ENCODE measurements at places on chromosomes 6 and 20. TPM values are rescaled to one million over a fixed set of nuclear protein-coding genes. Genes with fewer than 3 reads are reported as not detected.

DNA sequence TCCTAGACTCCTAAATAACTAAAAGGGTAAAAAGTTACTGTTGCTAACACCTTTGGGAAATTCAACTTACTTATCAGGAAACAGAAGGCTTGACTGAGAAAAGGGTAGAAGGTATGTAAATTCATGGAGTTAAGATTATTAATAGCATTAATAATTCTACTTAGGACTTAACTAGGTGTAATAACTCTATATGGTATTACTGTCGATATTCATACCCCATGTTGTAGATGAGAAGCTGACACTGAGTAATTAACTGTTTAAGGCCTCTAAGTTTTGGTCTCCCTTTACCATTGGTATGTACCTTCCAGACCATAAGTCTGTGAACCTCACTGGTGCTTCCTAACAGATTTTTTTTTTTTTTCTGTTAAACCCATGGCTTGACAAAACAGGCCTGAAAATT, 15.4 kb downstream of the GLO1 start:
- H3K4me1 ChIP-seq, result no peaks in the 10 kb centered on the region
- no peak overlapping the region for H3K4me3 ChIP-seq
- DNase-seq, result no peak
- H3K27me3 ChIP-seq, result no peaks in the 10 kb centered on the region

DNA sequence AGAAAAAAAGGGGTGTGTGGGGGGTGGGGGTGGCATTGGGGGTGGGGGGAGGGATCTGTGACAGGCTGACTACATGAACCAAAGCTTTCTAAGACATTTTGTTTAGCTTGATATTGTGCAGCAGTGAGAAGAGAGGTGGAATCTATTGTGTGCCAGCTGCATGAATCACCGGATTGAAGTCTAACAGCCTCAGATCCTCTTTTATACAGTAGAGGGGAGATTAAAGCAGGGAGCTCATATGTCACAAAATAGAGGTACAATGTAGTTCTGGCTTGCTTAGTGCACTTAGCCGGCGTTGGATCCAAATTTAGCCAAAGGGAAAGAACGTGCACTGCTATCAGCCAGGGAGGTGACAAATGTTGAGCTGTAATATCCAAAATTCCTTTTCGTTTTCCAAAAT, 404.2 kb upstream of the CITED2 start:
- no peak for DNase-seq
- H3K4me1 ChIP-seq, result no peaks in the 10 kb centered on the region
- H3K27me3 ChIP-seq, result no peaks in the 10 kb centered on the region
- H3K36me3 ChIP-seq, result no peaks in the 10 kb centered on the region

- no peaks in the 10 kb centered on the region for H3K27me3 ChIP-seq
- no peak for DNase-seq
- H3K4me3 ChIP-seq, result no peak overlapping the region
Observed at GRCh38 chr6:37602346-37602745, 95.3 kb downstream of the MDGA1 start.

- H3K27ac ChIP-seq, result no peak overlapping the region
- no peaks in the 10 kb centered on the region for H3K27me3 ChIP-seq
- no peak overlapping the region for H3K4me3 ChIP-seq
- no peaks in the 10 kb centered on the region for H3K4me1 ChIP-seq
- H3K36me3 ChIP-seq, result no peaks in the 10 kb centered on the region
Observed at GRCh38 chr6:168496997-168497331, 56.0 kb downstream of the SMOC2 start.

GRCh38 chr6:11215773-11216172, 16.7 kb downstream of the NEDD9 start:
- no peak overlapping the region for H3K27ac ChIP-seq
- H3K36me3 ChIP-seq, result peaks cover 5% of the 10 kb centered on the region
- H3K4me1 ChIP-seq, result peaks cover 32% of the 10 kb centered on the region
- no peaks in the 10 kb centered on the region for H3K27me3 ChIP-seq
- H3K4me3 ChIP-seq, result no peak overlapping the region

- no peaks in the 10 kb centered on the region for H3K4me1 ChIP-seq
- peak overlapping the region; percentile 4 for H3K27ac ChIP-seq
- no peak overlapping the region for H3K4me3 ChIP-seq
- no peaks in the 10 kb centered on the region for H3K36me3 ChIP-seq
- H3K27me3 ChIP-seq, result no peaks in the 10 kb centered on the region
Observed at GRCh38 chr6:106194949-106195921, 109.1 kb downstream of the PRDM1 start.

GRCh38 chr6:89311853-89312531, 3.1 kb downstream of the GABRR2 start:
- H3K36me3 ChIP-seq, result no peaks in the 10 kb centered on the region
- DNase-seq, result peak; percentile 56
- H3K4me1 ChIP-seq, result peaks cover 10% of the 10 kb centered on the region
- H3K4me3 ChIP-seq, result no peak overlapping the region
- peak overlapping the region; percentile 32 for H3K27ac ChIP-seq
- no peaks in the 10 kb centered on the region for H3K27me3 ChIP-seq

DNA sequence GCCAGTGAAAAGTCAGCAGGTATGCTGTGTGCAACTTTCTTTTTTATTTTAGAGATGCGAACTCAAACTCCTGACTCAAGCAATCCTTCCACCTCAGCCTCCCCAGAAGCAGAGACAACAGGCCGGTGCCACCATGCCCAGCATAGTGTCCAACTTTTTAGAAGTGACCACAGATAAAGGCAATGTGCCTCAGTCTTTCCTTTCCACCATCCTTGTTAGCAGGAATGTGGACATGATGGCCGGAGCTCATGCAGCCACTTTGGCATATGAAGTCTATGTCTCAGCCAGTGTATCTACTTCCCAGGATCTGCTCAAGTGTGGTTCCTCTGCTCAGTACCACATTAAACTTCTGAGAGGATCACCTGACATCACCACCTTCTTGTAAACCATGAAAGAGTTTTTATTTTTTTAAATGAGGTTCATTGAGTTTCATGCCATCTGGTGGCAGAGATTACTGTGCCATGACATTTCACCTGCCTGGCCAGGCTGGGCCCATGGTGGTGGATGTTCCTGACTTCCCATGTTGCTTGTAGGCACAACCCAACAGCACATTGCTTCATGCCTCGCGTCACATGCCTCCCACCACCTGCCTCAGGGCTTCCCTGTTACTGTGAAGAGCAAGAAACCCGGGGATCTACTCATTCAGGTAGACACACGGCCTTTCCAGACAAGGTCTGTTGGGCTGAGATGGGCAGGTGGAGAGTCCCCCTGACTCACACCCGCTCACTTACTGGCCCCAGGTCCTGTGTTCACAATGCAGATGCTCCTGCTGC, 216.5 kb downstream of the LY86 start:
- no peaks in the 10 kb centered on the region for H3K27me3 ChIP-seq
- no peaks in the 10 kb centered on the region for H3K36me3 ChIP-seq
- no peaks in the 10 kb centered on the region for H3K4me1 ChIP-seq
- no peak overlapping the region for H3K27ac ChIP-seq
- no peak overlapping the region for H3K4me3 ChIP-seq

DNA sequence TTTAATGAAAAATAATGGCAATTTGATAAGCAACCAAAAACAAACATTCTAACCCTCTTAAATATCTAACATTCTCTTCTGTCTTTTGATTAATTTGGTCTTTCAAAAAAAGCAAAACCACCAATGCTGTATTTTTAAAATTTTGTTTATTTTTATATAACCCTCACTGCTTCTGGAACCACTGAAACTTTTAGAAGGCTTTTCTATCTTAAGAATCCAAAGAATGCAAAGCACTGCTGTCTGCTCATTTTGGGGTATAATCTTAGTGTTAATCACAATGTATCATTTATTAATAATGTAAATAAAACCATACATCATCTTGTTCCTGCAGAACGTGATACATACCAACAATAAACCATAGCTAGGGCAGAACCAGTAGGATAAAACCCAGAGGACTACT, 14.0 kb downstream of the STK38 start:
- H3K36me3 ChIP-seq, result no peaks in the 10 kb centered on the region
- H3K4me3 ChIP-seq, result no peak overlapping the region
- H3K27me3 ChIP-seq, result no peaks in the 10 kb centered on the region
- H3K4me1 ChIP-seq, result no peaks in the 10 kb centered on the region

DNA sequence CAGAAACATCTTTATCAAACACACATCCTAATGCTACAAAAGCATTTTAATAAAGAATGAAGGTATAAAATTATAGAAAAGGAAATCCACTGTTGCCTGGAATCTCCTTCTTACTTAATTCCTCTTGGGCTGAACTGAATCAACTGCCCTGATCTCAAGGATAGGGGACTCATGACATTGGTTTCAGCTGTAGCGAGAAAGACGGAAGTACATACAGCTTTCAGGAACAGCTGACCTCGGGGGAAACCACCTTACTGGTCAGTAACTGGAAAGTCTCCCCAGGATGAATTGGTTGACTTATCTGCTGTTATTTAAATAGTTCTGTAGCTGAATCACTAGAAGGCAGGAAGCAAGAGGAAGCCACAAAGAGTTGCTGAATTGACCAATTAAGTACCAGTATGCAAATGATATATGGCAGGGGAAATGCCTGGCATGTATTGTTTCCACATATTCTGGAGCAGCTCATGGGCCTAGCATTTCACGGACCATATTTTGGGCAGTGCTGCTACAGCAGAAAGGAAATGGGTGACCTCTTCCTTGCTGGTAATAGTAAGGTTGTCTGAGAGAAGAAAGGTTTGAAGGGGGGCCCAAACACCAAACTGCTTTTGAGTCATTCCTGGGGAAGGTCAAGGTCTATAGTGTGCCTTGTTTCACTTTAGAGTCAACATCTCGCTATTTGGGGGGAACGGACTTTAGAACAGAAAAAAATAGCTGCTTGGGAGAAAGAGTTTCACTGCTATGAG, 43.7 kb upstream of the MAP7 start:
- H3K27me3 ChIP-seq, result no peaks in the 10 kb centered on the region
- H3K4me1 ChIP-seq, result no peaks in the 10 kb centered on the region
- peak overlapping the region; percentile 33 for H3K27ac ChIP-seq
- no peak for DNase-seq
- no peak overlapping the region for H3K4me3 ChIP-seq
- H3K36me3 ChIP-seq, result no peaks in the 10 kb centered on the region

DNA sequence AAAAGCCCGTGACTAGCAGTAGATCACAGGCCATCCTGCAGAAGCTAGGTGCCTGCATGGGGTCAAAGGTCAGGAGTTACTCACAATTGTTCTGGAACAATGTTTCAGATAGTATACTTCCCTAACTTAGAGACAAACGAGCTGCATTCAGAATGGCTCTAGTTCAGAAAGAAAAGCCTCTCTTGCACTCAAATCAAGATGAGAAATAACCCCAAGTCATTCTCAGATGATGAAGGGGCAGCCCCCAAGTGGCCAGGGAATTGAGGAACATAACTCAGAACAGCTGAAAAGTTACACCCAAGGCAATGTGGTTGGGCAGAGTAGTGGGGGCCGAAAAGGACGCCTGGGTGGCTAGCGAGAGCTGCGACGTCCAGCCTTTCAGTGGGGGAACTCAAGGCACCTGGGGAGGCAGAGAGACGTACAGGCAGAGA, 27.8 kb downstream of the FYN start:
- DNase-seq, result no peak
- no peaks in the 10 kb centered on the region for H3K36me3 ChIP-seq
- H3K27me3 ChIP-seq, result no peaks in the 10 kb centered on the region
- H3K4me1 ChIP-seq, result no peaks in the 10 kb centered on the region
- no peak overlapping the region for H3K27ac ChIP-seq

GRCh38 chr6:138981416-138981815, 6.6 kb downstream of the REPS1 start:
- H3K27ac ChIP-seq, result no peak overlapping the region
- H3K4me1 ChIP-seq, result peaks cover 3% of the 10 kb centered on the region
- no peaks in the 10 kb centered on the region for H3K27me3 ChIP-seq
- no peak overlapping the region for H3K4me3 ChIP-seq
- no peaks in the 10 kb centered on the region for H3K36me3 ChIP-seq

DNA sequence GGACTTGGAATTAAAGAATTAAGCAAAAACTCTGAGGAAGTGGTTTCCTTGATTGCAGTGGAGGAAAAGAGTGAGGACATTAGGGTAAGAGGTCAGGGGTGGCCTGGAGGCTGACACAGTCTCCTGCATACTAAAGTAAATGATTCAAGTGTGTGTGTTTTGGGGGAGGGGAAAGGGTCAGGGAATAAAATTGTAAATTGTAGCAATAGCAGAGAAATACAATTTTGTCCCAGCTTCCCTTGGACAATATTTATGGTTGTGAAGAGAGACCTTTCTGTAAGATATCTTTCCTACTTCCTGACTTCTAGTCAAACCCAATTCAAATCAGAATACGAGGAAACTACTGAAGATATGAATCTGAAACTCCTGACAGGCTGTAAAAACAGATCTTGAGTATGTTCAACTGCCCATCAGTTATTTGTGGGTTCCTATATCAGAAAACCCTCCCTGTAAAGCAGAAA, 143.4 kb upstream of the HMGN3 start:
- H3K36me3 ChIP-seq, result no peaks in the 10 kb centered on the region
- no peak overlapping the region for H3K4me3 ChIP-seq
- DNase-seq, result no peak
- H3K4me1 ChIP-seq, result no peaks in the 10 kb centered on the region
- no peak overlapping the region for H3K27ac ChIP-seq
- H3K27me3 ChIP-seq, result no peaks in the 10 kb centered on the region

- no peaks in the 10 kb centered on the region for H3K36me3 ChIP-seq
- DNase-seq, result no peak
- H3K27me3 ChIP-seq, result no peaks in the 10 kb centered on the region
- H3K27ac ChIP-seq, result no peak overlapping the region
- H3K4me3 ChIP-seq, result no peak overlapping the region
- no peaks in the 10 kb centered on the region for H3K4me1 ChIP-seq
Observed at GRCh38 chr6:50120300-50120699, 70.6 kb upstream of the DEFB112 start.

- H3K36me3 ChIP-seq, result no peaks in the 10 kb centered on the region
- DNase-seq, result no peak
- no peaks in the 10 kb centered on the region for H3K27me3 ChIP-seq
- H3K4me1 ChIP-seq, result no peaks in the 10 kb centered on the region
Observed at GRCh38 chr6:14165091-14165490, 47.5 kb downstream of the CD83 start.

GRCh38 chr6:143698329-143698728, 20.6 kb downstream of the PHACTR2 start:
- no peak overlapping the region for H3K27ac ChIP-seq
- H3K4me3 ChIP-seq, result no peak overlapping the region
- no peaks in the 10 kb centered on the region for H3K27me3 ChIP-seq
- DNase-seq, result no peak
- H3K4me1 ChIP-seq, result peaks cover 8% of the 10 kb centered on the region
- no peaks in the 10 kb centered on the region for H3K36me3 ChIP-seq

Gene SFT2D1
- total RNA-seq, result 65.0 TPM

Gene HLA-DMB
- total RNA-seq, result 6.7 TPM

Gene SLC13A3
- total RNA-seq, result 0.25 TPM

Gene FNDC11
- total RNA-seq, result 0.35 TPM

Gene TUBB2B
- total RNA-seq, result 5.8 TPM

Gene LY6G6C
- total RNA-seq, result 2.3 TPM

Gene CCDC170
- 0.77 TPM for total RNA-seq

Gene COL21A1
- 1.9 TPM for total RNA-seq

Gene GMNN
- 83.8 TPM for total RNA-seq

Gene BMP7
- total RNA-seq, result 3.2 TPM

Gene AVP
- not detected for total RNA-seq

Gene LAMP5
- 0.32 TPM for total RNA-seq

Gene BPI
- total RNA-seq, result not detected

Gene ATP9A
- total RNA-seq, result 70.1 TPM

Measured in colonic mucosa (tissue), 4 donors.